ENCODE measurements at places on chromosomes 11 and 22.

DNA sequence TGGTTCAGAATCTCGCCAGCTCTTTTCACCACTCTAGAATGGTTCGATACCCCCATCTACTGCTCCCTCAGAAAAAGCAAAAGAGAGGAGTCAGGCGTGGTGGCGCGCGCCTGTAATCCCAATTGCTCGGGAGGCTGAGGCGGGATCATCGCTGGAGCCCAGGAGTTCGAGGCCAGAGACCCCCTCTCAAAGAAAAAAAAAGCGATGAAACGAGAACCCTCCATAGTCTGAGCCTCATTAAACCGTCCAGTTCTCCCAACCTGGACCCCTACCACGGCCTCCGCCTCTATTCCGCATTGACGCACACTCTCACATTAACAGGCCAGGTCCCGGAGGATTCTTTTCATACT is 439 bp downstream of the SPA17 start:
- DNase-seq: no peak

DNA sequence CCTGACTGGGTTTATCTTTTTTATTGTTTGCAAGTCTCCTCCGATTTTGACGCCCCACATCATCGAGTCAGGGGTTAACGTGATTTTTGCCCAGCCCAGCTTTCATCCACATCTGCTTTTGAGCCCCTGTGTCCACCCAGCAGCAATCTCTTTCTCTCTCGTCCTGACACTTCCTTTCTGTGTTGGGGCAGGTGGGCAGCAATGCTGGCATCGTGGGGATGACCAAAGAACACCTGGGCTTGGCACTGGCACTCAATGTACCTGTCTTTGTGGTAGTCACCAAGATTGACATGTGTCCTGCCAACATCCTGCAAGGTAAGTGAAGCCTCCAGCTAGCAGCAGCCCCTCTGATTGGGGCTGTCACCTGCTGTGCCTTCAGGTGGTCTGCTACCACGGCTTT is 15.8 kb downstream of the GTPBP1 start:
- no peak for DNase-seq

- no peak for DNase-seq
These were observed 48.7 kb upstream of the OR9Q1 start for GRCh38 chr11:57974848-57975601.

DNA sequence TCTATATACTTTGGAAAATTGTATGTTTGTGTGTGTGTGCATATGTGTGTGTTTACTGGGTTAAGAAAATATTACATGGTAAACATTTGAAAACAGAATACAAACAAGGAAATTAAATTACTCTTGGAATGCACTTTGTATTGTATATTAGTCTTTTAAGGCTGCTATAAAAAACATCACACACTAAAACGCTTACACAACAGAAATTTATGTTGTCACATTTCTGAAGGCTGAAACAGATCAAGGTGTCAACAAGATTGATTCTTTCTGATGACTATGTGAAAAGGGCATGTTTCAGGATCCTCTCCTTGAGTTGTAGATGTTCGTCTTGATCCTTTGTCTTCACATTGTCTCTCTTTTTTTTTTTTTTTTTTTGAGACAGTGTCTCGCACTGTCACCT is 149.1 kb upstream of the CNTN5 start:
- DNase-seq: no peak

DNA sequence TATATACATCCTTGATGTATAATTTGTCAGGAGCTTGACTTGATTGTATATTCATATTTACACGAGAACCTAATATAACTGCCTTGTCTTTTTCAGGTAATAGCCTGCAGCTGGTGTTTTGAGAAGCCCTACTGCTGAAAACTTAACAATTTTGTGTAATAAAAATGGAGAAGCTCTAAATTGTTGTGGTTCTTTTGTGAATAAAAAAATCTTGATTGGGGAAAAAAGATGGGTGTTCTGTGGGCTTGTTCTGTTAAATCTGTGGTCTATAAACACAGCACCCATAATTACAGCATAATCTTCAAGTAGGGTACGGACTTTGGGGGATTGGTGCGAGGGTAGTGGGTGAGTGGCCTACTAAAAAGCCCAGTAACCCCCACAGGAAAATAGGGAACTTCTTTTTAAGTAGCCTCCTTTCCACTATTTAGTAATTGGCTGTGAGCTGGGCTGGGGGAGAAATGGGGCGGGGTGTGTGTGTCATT is 7.5 kb downstream of the MALAT1 start:
- DNase-seq: no peak

- DNase-seq: no peak
These were observed 308.7 kb downstream of the DCDC1 start for GRCh38 chr11:31060880-31061279.

GRCh38 chr11:120248551-120249278 is 8.8 kb downstream of the POU2F3 start:
- DNase-seq: no peak

GRCh38 chr22:44330744-44331660 is 18.3 kb upstream of the SHISAL1 start:
- no peak for DNase-seq

- no peak for DNase-seq
These were observed 1071.2 kb downstream of the BRD1 start for GRCh38 chr22:48756146-48757111.

DNA sequence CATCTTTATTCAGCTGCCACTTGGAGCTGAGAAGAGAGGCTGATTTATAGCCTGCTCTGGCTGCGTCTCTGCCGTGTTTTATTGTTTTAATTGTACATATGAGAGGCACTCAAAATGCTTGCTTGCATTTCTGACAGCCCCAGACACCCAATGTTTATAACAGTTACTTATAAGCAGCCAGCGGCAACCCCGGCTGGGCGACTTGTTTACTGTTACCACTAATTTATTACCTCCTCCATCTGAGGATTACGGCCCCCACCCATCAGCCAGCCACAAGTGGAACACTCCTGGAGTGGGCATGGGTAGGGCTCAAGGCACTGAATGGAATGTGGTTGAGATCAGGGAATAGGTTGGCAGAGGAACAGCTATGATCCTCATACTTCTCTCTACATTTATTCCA is 61.2 kb downstream of the CLPB start:
- no peak for DNase-seq

GRCh38 chr11:69140635-69141034 is 15.1 kb upstream of the SMIM38 start:
- no peak for DNase-seq

DNA sequence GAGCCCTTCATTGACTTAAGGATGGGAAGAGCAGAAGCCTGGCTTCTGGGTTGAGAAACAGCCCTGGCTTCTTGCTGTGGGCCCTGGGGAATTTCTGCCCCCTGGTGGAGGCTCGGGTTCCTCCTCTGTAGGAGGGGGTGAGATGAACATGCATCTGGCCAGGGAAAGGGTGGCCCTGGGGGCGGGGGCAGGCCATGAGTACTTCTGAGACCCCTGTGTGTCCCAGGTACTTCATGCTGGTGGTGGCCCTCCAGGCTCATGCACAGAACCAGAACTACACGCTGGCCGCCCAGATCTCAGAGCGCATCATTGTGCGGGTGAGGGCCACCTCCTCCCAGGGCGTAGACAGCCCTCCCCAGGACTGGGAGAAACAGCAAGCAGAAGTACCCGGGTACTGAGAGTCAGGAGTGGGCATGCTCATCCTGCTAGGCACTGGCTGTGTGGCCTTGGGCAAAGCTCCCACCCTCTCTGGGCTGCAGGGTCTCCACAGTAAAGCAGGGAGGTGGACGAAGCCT is 15.8 kb downstream of the TMEM258 start:
- DNase-seq: peak; percentile 62

GRCh38 chr11:131223198-131223991 is 147.0 kb upstream of the NTM start:
- DNase-seq: no peak

DNA sequence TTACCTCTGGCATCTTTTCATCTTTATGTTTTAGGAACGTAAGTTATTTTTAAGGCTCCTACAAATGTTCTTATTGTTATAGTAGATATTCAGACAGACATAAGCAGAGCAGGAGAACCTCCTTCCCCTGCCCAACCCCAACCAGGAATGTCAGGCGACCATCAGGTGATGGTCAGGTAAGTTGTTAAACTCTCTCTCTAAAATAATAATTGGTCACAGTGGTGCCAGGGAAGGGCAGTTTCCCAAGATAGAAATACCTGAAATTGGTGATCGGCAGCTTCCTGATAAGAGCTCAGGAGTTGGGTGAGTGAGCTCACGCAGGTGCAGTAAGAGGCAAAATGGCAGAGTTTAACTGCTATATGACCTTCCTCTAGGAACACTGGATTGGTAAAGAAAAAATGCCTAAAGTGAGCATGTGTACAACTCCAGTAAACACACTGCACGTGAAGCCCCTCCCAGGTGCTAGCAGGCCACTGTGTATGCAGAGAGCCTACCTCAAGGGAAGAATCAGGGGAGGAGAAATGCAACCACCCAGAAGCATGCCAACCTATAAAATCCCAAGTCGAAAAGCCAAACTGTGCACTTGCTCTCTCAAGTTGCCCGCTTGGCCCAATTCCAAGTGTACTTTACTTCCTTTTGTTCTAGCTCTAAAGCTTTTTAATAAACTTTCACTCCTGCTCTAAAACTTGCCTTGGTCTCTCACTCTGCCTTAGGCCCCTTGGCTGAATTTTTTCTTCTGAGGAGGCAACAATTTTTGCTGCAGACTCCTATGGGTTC is 273.9 kb downstream of the SBF2 start:
- no peak for DNase-seq

- no peak for DNase-seq
These were observed 99.6 kb upstream of the RTL6 start for GRCh38 chr22:44597616-44598015.

DNA sequence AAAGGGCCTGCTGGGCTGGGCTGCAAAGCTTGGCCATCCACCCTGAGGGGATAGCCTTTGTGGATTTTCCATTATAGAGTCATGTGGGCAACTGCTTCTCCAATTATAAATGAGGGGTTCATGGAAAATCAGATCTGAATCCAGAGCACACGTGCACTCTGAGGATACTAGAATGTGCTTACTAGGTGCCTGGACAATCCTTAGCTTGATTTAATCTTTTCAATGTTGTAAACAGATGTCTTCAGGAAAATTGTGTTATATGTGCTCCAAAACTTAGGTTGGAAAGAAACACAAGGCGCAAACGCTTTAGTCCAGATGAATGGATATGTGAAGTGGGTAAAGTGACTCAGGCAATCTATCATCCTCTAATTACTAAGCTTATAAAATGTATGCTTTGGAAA is 92.0 kb downstream of the SLC17A6 start:
- DNase-seq: no peak

DNA sequence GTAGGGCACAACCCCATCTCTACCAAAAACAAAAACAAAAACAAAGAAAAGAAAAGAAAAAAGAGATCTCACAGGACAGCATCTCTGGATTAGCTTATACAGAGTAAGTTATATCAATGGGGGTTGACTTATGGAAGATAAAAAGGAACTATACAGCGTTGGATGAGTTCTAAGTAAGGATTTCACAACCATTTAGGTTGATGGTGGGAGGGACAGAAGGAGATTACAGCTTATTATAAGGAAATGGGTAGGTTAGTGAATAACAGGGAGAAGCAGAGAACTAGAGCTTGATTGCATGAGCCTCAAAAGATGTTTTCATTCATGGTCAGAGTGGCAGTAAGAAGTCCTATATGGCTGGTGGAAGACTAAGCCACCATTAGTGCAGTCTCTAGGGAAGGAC is 60.3 kb downstream of the CECR2 start:
- DNase-seq: no peak

All from thymus (tissue), 14 donors.